GM12864 (cell line): ENCODE measurements at places on chromosomes 7 and 10.

- no peak for DNase-seq
Measured at GRCh38 chr7:96426027-96426426, 104.1 kb upstream of the SLC25A13 start.

- DNase-seq = no peak
Measured at GRCh38 chr7:25864943-25865751, 286.9 kb upstream of the NFE2L3 start.

DNA sequence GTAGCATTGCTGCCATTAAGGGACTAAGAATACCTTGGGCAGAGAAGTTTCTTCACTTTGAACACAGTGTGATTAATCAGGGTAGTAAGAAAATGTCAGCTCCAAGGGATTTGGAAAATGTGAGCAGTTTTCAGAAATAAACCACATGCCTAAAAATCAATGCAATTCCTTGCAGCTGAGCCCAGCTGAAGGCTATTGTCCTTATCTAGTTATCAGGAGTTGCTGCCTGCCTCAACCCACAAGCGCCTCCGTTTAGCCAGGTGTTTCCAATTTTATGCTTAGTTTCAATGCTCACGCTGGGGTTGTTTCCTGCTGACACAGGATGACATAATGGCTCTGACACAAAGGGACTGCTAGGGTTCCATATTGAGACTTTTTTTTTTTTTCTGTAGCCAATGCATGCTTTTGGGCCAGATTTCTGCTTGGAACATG lies 132.3 kb upstream of the ANK3 start:
- no peak for DNase-seq

DNA sequence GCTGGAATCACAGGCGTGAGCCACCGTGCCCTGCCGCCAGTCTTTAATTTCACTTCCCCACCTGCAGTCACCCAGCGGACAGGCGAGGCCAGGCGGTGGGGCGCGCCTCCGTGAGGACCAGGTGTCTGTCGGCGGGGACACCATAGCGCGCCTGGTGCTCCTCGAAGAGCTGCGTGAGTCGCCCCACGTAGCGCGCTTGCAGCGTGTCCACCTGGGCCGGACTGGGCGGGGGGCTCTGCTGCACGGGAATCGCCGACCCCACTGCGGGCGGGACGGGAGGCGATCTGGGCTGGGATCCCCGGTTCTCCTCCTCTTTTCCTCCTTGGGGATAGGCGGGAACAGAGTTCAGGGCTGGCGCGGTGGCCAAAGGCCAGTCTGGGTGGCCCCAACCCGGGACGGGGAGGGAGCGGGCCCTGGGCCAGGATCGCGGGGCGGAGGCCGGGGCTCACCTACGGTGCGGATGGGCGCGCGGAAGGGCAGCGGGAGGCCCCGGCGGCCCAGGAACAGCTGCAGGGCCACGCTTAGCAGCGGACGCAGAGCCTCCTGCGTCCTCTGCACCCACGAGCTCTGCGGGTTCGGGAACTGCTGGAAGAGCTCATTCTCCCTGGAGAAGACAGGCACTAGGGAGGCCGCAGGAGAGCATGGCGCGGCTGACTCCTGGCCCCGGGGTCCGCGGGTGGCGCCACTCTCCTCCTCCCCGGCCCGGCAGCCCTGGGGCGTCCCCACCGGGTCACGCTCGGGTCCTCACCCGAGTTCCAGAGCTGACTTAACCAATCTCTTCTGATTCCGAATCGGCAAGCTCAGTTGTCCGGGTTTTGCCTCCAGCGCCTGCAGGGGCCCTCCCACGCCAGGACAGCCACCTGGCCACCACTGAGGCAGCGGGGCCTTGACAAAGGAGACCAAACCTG lies 1.1 kb upstream of the MOGAT3 start:
- DNase-seq = no peak

GRCh38 chr10:110042181-110042580 lies 34.4 kb downstream of the ADD3 start:
- DNase-seq = no peak
